GM23248 (cell line): ENCODE measurements at places on chromosomes 3 and 15. TPM values are rescaled to one million over a fixed set of nuclear protein-coding genes. Genes with fewer than 3 reads are reported as not detected.

Gene SGO1
- total RNA-seq, result 1.0 and 5.7 TPM in 2 replicates

- no peak for DNase-seq
Observed at GRCh38 chr15:59904450-59905135, 99.5 kb upstream of the FOXB1 start.

Gene WDR93
- not detected in 2 replicates for total RNA-seq

- peak; percentile 85 for DNase-seq
Observed at GRCh38 chr3:42117175-42118008, 26.2 kb downstream of the TRAK1 start.

Gene SOX2
- total RNA-seq, result not detected in 2 replicates

Gene CHRM5
- 0.43 TPM in 1 of 2 replicates, not detected in the other for total RNA-seq

- peak; percentile 24 for DNase-seq
Observed at GRCh38 chr3:100634493-100635272, 25.3 kb downstream of the ADGRG7 start.

GRCh38 chr3:112685956-112686799 is 45.2 kb upstream of the CCDC80 start:
- DNase-seq, result peak; percentile 50

GRCh38 chr3:159189994-159190669 is 388.3 kb downstream of the MFSD1 start:
- peak; percentile 77 for DNase-seq

DNA sequence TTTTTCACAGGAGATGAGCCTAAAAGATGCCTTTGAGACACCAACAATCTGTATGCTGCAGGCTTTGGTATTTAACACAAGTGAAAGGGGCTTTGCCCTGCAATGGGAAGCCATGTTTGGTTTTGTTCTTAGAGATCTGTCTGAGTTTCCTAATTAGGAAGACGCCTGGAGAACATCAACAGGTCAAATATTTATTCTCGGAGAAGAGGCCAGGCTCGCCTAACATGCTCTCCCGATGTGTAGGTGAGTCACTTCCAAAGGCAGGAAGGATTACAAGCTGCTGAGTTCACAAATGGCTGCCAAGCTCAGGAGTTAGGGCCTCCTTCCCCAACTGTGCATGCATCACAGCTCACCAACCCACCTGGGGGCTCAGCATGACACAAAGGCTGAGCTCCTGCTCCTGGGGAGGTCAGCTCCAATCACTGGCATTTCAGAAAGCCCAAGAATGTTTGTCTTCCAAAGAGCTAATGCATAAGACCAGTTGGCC is 119.5 kb upstream of the PRICKLE2 start:
- peak; percentile 93 for DNase-seq

- peak; percentile 38 for DNase-seq
Observed at GRCh38 chr3:81339040-81339845, 422.2 kb downstream of the GBE1 start.

DNA sequence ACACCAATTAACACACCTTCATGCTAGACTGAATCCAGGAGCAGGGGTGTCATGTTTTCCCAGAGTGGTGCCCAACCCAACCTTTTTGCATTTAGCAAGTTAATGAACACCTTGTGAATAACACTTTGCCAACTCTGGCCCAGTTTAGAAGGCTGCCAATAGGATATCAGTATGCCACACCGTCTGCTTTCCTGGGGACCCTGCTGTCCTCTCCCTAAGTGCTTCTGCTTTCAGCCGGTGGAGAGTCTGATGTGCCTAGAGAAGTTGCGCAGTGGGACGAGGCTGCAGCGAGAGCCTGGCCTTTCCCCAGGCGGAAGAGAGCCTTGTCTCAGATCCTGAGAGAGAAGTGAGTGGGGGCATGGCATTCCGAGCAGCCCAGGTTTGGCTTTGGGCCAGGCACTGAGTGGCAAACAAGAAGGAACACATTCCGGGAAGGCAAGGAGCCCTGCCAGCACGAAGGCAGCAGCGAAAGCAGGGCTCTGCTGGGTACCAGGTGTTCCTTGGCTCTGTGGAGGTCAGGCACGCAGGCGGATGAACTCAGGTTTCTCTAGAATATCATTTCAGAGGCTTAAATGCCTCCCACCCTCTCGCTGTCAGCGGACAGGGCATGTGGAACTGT is 36.9 kb downstream of the SENP8 start:
- peak; percentile 39 for DNase-seq

DNA sequence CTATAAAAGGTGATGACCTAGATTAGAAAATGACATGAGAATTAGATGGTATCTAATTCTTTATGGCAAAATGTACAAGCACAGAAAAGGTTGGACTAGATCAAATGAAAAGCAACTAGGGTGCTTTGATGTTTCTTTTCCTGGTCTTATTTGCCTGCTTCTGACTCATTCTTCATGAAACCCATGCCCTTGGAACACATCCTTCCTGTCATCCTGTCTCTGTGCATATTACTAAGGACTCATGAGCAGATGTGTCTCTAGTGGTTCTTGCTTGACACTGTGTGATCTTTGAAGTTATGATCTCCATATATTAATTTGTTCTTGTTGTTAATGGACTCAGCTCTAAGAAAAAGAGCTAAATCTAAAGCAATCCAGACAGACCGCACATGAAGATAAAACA is 314.0 kb downstream of the ERC2 start:
- peak; percentile 33 for DNase-seq

DNA sequence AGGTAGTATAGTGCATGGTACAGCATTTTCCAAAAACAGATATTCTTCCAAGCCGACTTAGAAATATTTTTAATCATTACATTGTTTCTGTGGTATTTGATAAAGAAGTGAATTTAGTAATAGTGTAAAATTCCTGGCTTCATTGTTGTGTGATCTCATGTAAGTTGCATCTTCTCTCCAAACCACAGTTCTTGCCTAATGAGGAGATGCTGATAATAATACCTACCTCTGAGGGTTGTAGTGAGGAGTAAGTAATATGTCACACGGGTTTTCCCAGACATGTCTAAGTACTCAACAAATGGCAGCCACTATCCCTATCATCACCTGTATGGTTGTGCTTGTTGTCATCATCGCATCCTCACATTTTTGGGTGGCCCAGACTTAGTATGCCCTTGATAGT is 167.3 kb downstream of the SLCO3A1 start:
- peak; percentile 71 for DNase-seq

Gene OR5K3
- total RNA-seq, result not detected in 2 replicates

Gene CCR4
- total RNA-seq, result not detected in 2 replicates

Gene ARRDC4
- 31.6 and 33.1 TPM in 2 replicates for total RNA-seq

Gene KPNA4
- 28.6 and 33.1 TPM in 2 replicates for total RNA-seq
